ENCODE measurements at places on chromosomes 7 and 10.
A peak's percentile ranks its signal among the peaks of the same experiment; 100 is the strongest.

DNA sequence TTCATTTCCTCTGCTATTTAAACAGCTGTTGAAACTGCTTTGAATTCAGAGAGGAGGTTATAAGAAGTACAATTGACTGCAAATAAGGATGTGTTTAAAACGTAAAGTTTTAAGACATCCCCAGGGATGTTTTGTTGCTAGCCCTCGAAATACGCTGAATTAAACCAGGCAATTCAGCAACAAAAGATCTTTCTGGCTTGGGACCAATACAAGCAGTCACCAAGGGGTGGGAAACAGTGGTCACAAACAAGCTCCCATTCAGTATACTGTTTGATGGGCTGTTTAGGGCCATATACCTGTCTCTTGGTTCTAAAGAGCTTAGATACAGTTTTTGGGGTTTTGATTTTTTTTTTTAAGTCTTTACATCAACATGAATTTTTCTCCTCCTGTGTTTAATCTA is 446.3 kb upstream of the POT1 start:
- no peaks in the 10 kb centered on the region for H3K27me3 ChIP-seq
- no peak overlapping the region for H3K27ac ChIP-seq
- H3K4me3 ChIP-seq, result no peak overlapping the region
- H3K36me3 ChIP-seq, result no peaks in the 10 kb centered on the region

- H3K27me3 ChIP-seq, result no peaks in the 10 kb centered on the region
- DNase-seq, result no peak
- H3K4me1 ChIP-seq, result peaks cover 9% of the 10 kb centered on the region
- H3K36me3 ChIP-seq, result no peaks in the 10 kb centered on the region
Observed at GRCh38 chr7:150968734-150969372, 9.3 kb downstream of the KCNH2 start.

DNA sequence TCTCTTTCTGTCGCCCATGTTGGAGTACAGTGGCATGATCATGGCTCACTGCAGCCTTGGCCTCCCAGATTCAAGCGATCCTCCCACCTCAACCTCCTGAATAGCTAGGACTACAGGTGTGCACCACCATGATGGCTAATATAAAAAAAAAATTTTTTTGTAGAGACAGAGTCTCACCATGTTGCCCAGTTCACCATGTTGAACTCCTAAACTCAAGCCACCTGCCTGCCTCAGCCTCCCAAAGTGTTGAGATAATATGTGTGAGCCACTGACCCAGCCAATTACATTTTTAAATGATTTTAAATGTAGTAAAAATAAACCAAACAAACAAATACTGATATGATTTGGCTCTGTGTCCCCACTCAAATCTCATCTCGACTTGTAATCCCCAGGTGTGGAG is 101.7 kb upstream of the LEP start:
- H3K27ac ChIP-seq, result no peak overlapping the region
- H3K4me3 ChIP-seq, result no peak overlapping the region
- peaks cover 14% of the 10 kb centered on the region for H3K27me3 ChIP-seq
- DNase-seq, result no peak
- H3K36me3 ChIP-seq, result no peaks in the 10 kb centered on the region

DNA sequence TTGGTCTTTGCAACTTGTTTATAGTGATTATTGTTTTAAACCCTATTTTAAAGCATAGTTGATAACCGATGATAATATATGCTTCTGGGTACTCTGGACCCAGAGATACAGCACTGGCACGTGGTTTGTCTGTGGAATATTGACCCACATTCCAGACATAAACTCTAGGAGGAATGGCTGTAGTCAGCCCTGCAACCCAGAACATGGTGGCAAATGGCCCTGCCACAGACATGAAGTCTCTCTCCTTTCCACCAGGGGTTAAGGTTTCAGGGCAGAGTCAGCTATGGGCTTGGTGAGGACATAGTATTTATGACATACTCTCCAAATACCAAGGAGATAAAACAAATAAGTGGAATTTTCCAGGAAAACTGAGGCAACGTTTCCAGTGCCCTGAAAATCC is 83.6 kb downstream of the NAMPT start:
- no peaks in the 10 kb centered on the region for H3K36me3 ChIP-seq
- no peak overlapping the region for H3K4me3 ChIP-seq
- no peak overlapping the region for H3K27ac ChIP-seq
- no peaks in the 10 kb centered on the region for H3K4me1 ChIP-seq
- H3K27me3 ChIP-seq, result no peaks in the 10 kb centered on the region

GRCh38 chr7:119037941-119038340 is 813.4 kb downstream of the ANKRD7 start:
- no peaks in the 10 kb centered on the region for H3K4me1 ChIP-seq
- H3K4me3 ChIP-seq, result no peak overlapping the region
- no peak for DNase-seq
- H3K27me3 ChIP-seq, result no peaks in the 10 kb centered on the region
- H3K36me3 ChIP-seq, result no peaks in the 10 kb centered on the region

- H3K27ac ChIP-seq, result no peak overlapping the region
- H3K4me1 ChIP-seq, result no peaks in the 10 kb centered on the region
- DNase-seq, result no peak
- H3K36me3 ChIP-seq, result no peaks in the 10 kb centered on the region
- H3K4me3 ChIP-seq, result no peak overlapping the region
Observed at GRCh38 chr7:108049962-108050361, 47.0 kb upstream of the LAMB1 start.

- H3K4me3 ChIP-seq, result no peak overlapping the region
- no peaks in the 10 kb centered on the region for H3K27me3 ChIP-seq
- 0 out of 2 replicates have a peak, but pooled peaks cover 2% of the 10 kb centered on the region for H3K4me1 ChIP-seq
- H3K27ac ChIP-seq, result no peak overlapping the region
Observed at GRCh38 chr10:52443419-52444388, 129.6 kb downstream of the DKK1 start.

DNA sequence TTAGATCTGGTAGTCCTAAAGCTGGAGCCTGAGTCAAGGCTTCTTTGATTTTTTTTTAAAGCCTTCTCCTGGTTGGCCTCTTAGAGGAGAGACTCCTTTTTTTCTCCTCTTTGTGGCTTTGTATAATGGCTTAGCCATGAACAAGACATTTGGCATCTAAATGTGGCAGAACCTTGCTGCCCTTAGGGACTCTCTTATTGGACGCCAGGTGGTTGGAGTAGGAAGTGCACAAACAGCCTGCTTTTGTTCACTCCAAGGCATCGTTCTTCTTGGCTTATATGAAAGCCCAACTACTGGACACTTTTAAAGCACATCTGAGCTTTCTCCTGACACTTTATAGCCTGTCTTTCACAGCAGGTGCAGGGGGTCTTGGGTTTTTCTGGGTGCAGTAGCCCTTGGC is 25.0 kb downstream of the ZPBP start:
- no peak overlapping the region for H3K4me3 ChIP-seq
- H3K27ac ChIP-seq, result no peak overlapping the region
- H3K36me3 ChIP-seq, result no peaks in the 10 kb centered on the region
- peak; percentile 0 for DNase-seq
- H3K27me3 ChIP-seq, result no peaks in the 10 kb centered on the region

- no peaks in the 10 kb centered on the region for H3K27me3 ChIP-seq
- H3K4me1 ChIP-seq, result no peaks in the 10 kb centered on the region
- DNase-seq, result no peak
- H3K27ac ChIP-seq, result no peak overlapping the region
- no peak overlapping the region for H3K4me3 ChIP-seq
Observed at GRCh38 chr10:51063659-51064535, 10.4 kb upstream of the PRKG1 start.

DNA sequence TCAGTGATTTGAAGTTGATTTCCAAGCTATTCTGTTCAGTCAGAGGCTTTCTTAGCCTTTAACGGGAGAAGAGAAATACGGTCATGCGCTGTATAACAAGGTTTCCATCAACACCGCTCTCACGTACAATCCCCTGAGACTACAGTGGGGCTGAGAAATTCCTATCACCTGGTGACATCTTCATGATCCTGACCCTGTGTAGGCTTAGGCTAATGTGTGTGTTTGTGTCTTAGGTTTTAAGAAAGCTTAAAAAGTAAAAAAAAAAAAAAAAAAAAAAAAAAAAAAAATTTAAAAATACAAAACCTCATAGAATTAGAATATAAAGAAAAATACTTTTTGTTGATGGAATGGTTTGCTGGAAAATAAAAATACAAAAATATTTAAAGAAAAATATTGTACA is 1.8 kb downstream of the ZNF862 start:
- no peak for DNase-seq
- H3K27ac ChIP-seq, result no peak overlapping the region
- H3K27me3 ChIP-seq, result no peaks in the 10 kb centered on the region
- H3K4me1 ChIP-seq, result no peaks in the 10 kb centered on the region
- H3K36me3 ChIP-seq, result no peaks in the 10 kb centered on the region

- no peak overlapping the region for H3K27ac ChIP-seq
- peaks cover 6% of the 10 kb centered on the region for H3K4me1 ChIP-seq
- DNase-seq, result no peak
- no peaks in the 10 kb centered on the region for H3K36me3 ChIP-seq
Observed at GRCh38 chr10:129462257-129462795, 4.7 kb upstream of the MGMT start.

- H3K4me3 ChIP-seq, result no peak overlapping the region
- H3K4me1 ChIP-seq, result no peaks in the 10 kb centered on the region
- H3K36me3 ChIP-seq, result no peaks in the 10 kb centered on the region
- DNase-seq, result no peak
Observed at GRCh38 chr10:49177391-49178355, 10.5 kb downstream of the TMEM273 start.

DNA sequence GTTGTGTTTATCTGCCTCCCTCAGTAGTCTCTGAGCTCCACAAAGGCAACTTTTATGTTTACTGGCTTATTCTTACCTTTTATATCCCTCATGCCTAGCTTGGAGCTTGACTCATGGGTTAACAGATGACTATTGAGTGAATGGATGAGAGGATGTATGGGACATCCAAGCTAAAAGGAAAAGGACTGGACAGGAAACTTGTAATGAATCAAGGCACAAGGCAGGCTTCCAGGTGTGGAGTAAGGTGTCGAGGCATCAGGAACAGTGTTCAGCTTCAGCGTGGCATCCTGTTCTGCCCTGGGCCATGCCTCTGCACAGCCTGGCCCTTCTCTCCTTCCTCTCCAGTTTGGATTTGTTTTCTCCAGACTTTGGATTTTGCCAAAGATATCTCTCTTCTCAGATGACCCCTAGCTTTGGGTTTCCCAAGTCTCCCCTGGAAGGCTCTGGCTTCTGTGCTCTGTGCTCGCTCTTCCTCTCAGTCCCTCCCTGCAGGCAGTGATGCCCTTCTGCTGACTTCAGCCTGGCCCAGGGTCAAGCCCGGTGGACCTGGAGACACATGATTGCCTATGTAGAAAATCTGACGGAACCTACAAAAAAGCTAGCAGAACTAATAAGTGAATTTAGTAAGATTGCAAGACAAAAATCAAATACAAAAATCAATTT is 367.3 kb downstream of the CXCL12 start:
- DNase-seq, result no peak
- H3K27me3 ChIP-seq, result no peaks in the 10 kb centered on the region
- no peaks in the 10 kb centered on the region for H3K4me1 ChIP-seq
- no peaks in the 10 kb centered on the region for H3K36me3 ChIP-seq

All from iPS DF 6.9 (cell line).